Stimulated activated CD4-positive, alpha-beta T cell treated with anti-CD3 and anti-CD28 coated beads, Interleukin-2, amount 100 ng/mL, for 48 hours (primary cell): ENCODE measurements at places on chromosomes 3 and 15.
A peak's percentile ranks its signal among the peaks of the same experiment; 100 is the strongest.

- DNase-seq = peak; percentile 31
Observed at GRCh38 chr3:18295171-18295920, 129.8 kb downstream of the SATB1 start.

- DNase-seq = no peak
Observed at GRCh38 chr3:98058244-98058960, 23.3 kb upstream of the GABRR3 start.

DNA sequence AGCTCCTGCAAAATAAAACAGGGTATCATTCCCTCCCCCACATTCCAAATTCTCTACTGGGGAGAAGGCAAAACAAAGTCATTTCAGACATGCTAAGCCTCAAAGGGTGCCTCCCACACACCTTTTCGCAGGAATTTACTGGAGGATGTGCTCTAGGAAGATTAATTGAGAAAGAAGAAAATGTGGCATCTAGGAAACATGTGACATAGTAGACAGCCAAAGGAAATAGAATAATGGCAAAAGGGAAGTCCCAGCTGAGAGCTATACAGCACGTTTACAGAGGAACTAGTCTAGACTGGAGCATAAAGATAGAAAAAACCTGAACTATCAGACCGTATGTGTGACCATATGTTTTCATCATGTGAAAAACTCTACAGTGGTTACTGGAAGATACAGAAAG lies 58.8 kb upstream of the MELTF start:
- no peak for DNase-seq

- DNase-seq = no peak
Observed at GRCh38 chr3:171497468-171497867, 37.3 kb upstream of the TNIK start.
